WTC11 (cell line): ENCODE measurements at places on chromosomes 12 and 14. TPM values are rescaled to one million over a fixed set of nuclear protein-coding genes. Genes with fewer than 3 reads are reported as not detected.

GRCh38 chr14:34252227-34252626, 209.8 kb downstream of the SPTSSA start:
- DNase-seq, result no peak

DNA sequence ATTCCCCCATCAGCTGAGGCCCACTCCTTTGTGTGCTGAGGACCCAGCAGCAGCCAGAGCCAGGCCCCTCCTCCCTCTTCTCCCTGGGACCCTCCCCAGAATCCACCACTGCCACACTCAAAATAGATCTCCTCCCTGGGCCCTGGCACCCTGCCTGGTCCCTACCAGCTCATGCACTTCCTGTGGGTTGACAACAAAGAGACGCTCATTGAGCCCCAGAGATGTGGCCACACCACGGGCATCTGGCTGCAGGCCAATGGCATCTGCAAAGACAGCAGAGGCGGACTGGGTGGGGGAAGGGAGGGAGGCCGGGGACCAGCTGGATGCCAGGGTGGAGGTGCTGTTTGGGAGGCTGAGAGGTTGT, 16.0 kb upstream of the ENDOU start:
- DNase-seq, result no peak

DNA sequence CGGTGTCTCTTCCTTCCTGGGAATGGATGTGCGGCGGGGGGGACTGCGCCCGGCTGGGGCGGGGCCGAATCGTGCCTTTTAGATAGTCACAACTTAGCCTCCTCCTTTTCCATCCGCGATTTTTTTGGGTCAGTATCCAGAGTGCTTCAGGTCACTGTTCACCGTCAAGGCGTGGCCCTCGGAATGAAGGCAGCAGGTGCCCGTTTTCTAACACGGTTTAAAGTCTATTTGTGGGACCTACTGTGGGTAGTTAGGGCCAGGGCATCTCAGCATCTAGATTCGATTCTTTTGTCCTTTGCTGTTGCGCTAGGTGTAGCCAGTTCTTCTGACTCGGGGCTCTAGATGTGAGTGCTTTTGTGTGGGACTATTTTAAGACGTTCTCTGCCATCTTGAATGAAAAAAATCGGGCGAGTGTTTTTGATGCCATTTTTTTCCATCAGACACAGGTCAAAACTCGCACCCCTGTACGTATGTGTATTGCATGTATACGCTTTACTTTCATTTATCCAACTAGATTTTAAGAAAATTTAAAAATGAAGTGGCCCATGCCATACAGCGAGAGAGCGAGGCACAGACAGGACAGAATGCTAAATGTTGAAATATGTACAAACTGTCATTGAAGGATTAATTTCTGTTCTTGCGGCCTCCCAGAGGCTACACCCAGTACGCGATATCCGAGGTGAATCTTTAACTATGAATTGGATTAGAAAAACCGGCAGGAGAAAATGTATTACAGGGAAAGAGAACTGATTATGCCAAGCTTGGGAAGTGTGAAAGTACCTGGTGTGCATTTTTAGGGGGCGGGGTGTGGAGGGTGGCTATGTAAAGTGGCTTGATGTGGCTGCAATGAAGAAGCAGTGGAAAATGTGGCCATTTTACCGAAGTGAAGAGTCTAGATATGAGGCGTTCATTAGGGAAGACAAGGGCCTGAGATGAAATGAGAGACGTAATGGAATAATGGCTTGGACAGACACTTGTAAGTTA, 835 bp downstream of the VEZT start:
- DNase-seq, result no peak

GRCh38 chr12:115341442-115341841, 657.5 kb upstream of the TBX3 start:
- no peak for DNase-seq

- DNase-seq, result no peak
Measured at GRCh38 chr14:66174453-66174891, 311.7 kb upstream of the CCDC196 start.

DNA sequence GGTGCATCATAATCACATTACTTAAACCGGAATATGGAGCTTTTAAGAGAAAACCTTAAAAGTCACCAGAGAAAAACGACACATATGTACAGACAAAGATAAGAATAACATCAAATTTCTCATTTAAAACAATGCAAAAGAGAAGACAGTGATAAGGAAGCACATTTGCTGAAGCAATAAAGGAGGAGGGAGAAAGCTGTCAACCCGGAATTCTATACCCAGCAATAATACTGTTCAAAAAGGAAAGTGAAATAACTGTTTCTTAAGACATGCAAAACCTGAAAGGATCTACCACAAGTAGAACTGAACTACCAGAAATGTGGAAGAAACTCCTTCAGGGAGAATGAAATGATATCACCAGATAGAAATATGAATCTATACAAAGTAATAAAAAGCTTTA, 15.4 kb downstream of the SLC6A13 start:
- DNase-seq, result no peak

- DNase-seq, result no peak
Measured at GRCh38 chr12:34033628-34034296, 11.5 kb downstream of the ALG10 start.

GRCh38 chr12:6953442-6954315, 2.5 kb downstream of the PTPN6 start:
- no peak for DNase-seq

- DNase-seq, result no peak
Measured at GRCh38 chr12:69056743-69057515, 124.0 kb upstream of the CPM start.

OR6C3 gene
- total RNA-seq, result not detected in 3 replicates

IRAK3 gene
- 0.70 to 0.92 TPM (median 0.89 TPM) in 3 replicates for total RNA-seq

FGF6 gene
- total RNA-seq, result not detected in 3 replicates

HCAR3 gene
- total RNA-seq, result not detected in 3 replicates

NINJ2 gene
- total RNA-seq, result 0.41 to 0.73 TPM (median 0.42 TPM) in 3 replicates
